ENCODE measurements at places on chromosomes 5 and 9.

GRCh38 chr5:172717481-172718195, 53.4 kb downstream of the DUSP1 start:
- no peak for DNase-seq

- DNase-seq = no peak
Measured at GRCh38 chr9:134286471-134287245, 39.6 kb upstream of the RXRA start.

DNA sequence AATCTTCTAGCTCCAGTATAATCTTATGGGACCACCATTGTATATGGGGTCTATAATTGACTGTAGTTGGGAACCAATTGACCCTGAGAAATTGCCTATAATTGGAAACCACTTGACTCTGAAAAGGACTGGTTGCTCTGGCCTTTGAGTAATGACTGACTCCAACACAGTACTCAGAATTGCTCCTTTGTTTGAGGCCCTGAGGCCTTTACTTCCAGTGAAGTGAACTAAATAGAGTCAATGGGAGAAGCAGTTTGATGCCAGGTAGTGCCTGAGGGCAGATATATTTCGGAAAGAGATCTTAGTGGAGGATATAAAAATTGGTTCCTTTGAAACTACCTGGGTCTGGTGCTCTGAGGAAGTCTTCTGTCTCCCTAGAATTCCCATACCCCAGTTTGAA, 16.0 kb upstream of the TMEM171 start:
- no peak for DNase-seq

DNA sequence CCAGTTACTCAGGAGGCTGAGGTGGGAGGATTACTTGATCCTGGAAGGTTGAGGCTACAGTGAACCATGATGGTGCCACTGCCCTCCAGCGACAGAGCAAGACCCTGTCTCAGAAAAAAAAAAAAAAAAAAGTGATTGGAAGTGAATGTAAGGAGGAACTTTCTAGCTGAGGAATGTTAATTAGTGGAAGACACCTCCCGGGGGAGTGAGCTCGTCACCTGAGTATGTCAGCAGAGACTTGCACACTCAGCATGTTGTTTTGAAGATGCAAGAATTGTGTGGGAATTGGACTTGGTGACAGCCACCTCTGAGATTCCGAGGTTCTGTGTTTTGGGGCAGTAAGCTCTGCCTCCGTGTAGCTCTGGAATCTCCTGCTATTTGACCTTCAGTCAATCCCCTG, 3.6 kb downstream of the SYNPO start:
- DNase-seq = no peak

DNA sequence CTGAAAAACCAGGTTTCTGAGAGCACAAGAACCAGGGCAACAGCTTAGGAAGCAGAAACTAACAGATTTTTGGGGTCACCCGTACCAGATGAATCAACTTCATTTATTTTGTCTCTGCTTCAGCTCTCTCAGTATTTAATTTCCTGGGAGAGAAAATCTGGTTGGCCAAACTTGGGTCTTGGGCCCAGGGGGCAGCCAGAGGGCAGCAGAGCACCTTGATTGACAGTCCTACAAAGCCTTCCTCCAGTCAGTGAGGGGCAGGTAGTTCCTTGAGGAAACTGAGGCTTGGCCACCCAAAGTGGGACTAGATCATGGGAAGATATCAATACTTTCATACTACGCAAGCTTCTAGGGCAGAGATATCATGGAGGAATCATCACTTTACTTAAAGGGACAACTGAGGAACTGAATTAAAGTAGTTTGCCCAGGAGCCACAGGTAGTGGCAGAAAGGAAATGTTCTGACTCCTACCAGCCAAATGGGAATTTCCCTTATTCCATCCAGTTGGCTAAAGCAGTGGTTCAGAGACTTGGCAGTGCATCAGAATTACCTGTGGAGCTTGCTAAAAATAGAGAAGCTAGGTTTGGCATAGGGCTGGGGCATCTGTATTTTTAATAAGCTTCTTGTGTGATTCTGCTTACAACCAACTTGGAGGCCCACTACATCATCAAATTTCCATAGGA, 21.5 kb upstream of the ARHGAP26 start:
- no peak for DNase-seq

- peak; percentile 71 for DNase-seq
Measured at GRCh38 chr5:173283318-173284288, 44.6 kb downstream of the STC2 start.

- DNase-seq = no peak
Measured at GRCh38 chr5:15023846-15024245, 152.3 kb upstream of the ANKH start.

DNA sequence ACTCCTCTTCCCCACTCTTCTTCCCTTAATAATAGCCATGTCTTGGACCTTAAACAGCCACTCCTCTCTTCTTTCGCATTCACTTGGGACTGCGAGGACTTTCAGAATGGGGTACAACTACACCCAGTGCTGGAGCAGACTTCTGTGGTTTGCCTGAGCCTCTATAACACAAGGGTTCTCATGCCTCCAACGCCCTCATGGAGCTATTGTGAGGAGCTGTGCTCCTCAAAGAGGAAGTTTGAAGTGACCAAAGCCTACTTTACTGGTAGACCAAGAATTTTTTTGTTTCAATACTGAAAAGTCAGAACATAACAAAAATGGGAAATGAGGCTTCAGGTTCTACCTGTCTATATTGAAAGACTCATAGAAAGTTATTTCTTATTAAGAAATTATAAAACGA, 316.4 kb downstream of the PIK3R1 start:
- no peak for DNase-seq

GRCh38 chr5:172881691-172882370, 47.8 kb downstream of the ERGIC1 start:
- no peak for DNase-seq

GRCh38 chr5:127587246-127587917, 61.5 kb upstream of the CTXN3 start:
- no peak for DNase-seq

DNA sequence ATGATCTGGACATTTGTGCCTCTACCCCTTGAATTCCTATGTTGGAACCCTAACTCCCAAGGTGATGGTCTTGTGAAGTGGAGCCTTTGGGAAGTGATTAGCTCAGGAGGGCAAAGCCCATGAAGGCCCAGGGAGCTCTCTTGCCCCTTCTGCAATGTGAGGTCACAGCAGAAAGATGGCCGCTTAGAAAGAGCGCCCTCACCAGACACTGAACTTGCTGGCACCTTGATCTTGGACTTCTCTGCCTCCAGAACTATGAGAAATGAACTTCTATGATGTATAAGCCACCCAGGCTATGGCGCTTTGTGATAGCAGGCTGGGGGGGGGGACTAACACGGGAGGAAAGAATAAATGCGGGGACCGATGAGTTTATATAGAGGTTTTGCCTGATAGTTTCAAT, 45.3 kb downstream of the AGXT2 start:
- no peak for DNase-seq

- DNase-seq = no peak
Measured at GRCh38 chr5:162529886-162530285, 462.3 kb downstream of the GABRG2 start.

DNA sequence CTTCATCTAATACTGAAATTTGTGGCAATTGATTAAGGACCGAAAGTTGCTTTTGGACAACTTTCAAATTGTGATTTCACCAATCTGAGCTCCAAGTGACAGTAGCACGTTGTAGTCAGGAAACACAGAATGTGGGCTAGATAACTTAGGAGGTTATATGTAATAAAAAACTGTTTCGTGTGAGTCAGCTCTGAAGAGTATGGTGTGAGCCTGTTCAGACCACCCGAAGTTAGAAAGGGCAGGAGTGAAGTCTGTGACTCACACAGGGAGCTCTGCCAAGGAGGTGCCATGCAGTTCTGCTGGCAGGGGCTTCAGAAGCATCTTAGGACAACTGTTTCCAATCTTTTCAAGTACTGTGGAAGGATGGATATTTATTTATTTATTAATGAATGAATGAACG, 16.4 kb upstream of the ZBTB34 start:
- no peak for DNase-seq

GRCh38 chr9:71608825-71609447, 159.4 kb downstream of the CEMIP2 start:
- no peak for DNase-seq

GRCh38 chr9:10050016-10050415, 562.8 kb downstream of the PTPRD start:
- DNase-seq = no peak

DNA sequence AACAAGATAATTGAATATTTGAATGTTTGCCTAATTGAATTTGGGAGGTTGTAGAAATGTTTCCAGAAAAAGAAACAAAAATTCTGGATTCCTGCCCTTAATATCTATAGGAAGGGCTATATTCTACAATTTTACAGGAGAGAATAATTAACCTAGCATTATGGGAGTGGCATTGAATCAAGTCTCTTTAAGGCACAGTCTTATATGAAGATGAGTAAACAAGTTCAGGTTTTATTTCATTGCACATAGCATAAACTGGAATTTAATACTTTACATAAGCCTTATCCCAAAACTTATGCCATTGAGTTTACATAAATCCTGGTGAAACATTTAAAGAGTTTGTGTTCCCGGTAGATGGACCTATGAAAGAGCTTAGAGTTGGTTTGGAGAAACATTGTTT, 138.1 kb upstream of the ADAMTSL1 start:
- no peak for DNase-seq

- DNase-seq = no peak
Measured at GRCh38 chr5:27472000-27472763, 433.8 kb upstream of the CDH9 start.

DNA sequence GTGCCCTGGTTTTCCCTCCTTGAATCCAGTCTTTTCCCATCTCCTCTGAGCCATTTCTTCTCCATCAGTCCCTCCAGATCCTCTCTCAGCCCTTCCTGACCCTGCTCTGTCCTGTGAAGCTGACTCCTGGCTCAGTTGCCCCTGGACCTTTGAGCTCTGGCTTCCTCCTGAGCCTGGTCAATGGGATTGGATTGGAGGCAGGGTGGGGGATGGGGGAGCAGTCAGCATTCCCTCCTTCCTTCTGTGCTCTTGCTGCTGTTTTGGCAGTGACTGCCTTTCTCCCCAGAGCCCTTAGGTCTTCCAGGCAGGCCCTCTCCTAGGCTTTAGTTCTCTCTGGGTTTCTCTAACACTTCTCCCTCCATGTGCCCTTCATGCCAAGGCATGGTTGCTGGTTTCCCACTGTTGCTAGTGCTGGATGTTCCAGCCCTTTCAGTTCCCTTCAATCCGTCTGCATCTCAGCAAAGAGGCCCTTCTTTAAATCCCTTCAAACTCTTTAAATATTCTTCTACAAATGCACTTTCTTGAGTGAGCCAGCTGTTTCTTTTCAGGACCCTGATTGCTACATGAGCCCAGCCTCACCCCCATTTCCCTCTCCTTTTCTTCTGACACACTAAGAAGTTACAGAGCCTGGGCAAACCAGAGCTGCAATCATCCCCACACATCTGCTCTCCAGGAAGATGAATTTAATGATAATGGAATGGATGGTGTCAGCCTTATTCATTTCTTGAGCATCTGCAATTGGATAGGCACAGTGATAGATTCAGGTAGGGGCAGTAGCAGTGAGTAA, 2.2 kb downstream of the TNFSF15 start:
- peak; percentile 32 for DNase-seq

DNA sequence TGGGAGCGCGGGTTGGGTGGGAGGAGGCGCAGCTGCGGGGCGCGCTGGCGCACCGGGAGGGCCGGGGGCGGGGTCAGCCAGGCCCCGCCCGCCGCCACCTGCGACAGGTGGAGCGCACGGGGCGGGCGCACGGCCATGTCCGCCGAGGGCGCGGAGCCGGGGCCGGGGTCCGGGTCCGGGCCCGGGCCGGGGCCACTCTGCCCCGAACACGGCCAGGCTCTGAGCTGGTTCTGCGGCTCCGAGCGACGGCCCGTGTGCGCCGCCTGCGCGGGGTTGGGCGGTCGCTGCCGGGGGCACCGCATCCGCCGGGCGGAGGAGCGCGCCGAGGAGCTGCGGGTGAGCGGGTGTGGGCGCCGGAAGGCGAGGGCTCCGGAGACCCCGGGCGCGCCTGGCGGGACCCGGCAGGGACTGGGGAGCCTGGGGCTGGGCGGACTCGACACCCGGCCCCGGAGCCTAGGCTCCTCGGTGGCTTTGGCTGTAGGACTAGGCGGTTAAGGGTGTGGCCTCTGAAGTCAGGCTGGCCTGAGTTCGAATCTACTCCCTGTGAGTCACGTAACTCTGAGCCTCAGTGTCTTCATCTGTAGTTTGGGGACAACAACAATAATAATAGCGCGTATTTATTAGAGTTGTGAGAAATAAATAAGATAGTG, at the start of gene BSPRY:
Gene BSPRY (plus strand): TSS at position 97 of the 650 bp plus-strand sequence. CDS start 39 bp downstream, at position 136.
- DNase-seq = no peak

DNA sequence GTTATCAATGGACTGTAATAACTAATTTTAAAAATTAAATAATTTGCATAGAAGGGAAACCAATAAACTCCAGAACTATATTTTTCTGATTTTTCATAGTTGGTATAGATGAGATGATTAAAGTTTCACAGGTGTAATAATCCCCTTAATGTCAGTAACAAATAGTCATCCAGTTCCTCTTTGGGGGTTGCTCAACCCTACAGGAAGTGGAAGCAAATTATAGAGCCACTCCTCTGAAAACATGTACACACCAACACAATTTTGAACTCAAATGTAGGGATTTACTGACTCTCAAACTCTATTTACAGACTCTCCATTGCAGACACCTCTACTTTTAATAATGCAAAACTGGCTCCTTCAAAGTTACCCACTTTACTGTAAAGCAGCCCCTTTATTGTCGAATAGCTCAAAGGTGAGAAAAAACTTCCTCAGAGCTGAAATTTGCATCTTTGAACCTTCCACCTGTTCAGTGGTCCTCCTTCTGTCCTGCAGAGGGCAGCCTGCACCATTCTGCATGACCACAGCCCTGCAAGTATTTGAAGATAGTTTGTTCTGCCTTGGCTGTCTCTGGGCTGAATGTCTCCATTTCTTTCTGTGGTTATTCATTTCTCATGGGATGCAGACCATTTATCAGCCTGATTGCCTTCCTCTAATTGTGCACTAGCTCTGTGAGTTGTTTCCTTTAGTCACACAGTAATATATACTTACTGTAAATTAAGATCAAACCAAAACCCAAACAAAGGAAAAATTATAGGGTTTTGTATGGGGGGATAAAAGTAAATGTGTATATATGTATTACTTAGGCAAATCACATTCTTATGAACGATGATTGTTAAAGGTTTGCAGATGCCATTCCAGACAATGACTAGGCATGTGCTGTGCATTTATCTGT, 383.2 kb upstream of the SGCD start:
- DNase-seq = no peak

- DNase-seq = no peak
Measured at GRCh38 chr5:57695179-57695578, 212.6 kb upstream of the ACTBL2 start.

DNA sequence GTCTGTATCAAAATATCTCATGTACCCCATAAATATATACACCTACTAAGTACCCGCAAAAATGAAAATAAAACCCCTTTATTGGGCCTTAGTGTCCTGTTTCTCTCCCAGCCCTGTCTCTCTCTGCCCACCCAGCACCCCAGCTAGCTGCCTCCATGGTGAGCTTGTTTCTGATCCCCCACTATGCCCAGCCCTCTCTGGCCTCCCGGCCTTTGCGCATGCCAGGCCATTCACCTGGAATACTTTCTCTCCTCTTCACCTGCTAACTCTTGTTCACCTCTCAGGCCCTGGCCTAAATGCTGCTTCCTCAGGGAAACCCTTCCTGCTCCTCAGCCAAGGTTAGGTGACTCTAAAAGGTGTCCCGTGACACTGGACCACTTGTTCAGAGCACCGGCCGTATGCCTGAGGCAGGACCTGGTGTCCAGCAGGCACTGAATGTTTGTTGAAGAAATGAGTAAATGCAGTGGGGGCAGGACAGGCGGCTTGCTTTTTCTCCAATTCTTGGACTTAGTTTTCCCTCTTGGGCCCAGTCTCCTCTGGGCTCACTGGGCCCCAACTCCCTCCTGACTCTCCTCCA, 58.5 kb downstream of the PSD2 start:
- DNase-seq = no peak

- no peak for DNase-seq
Measured at GRCh38 chr5:173236531-173237142, 1.6 kb upstream of the NKX2-5 start.

All from right atrium auricular region (tissue), 2 donors.